Occipital lobe (tissue), 3 donors: ENCODE measurements at places on chromosomes 4 and X. TPM values are rescaled to one million over a fixed set of nuclear protein-coding genes. Genes with fewer than 3 reads are reported as not detected.
A peak's percentile ranks its signal among the peaks of the same experiment; 100 is the strongest.

The C1QTNF7 gene
- 2.8 TPM for total RNA-seq

DNA sequence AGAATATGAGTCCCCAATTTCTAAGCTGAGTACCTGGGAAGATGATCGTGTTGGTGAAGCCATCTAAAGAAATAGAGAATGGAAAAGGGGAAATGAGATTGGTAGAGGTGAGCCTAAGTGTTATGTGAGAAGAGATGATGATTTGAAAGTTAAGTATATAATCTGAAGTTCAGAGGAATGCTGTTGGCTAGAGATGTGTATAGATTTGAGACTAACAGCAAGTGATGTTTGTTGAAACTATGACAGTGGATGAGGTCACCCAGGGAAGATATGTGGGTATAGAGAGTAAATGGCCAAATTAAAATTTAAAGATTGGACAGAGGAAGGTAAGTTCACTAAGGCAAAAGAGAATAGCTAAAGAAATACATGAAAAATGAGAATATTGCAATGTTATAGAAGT is 324.2 kb downstream of the MAPK10 start:
- no peak for DNase-seq

The FAM241A gene
- total RNA-seq = 10.6 TPM

- no peak for DNase-seq
Measured at GRCh38 chr4:38170338-38171169, 210.4 kb downstream of the PTTG2 start.

- DNase-seq = no peak
Measured at GRCh38 chr4:15186149-15186548, 183.9 kb downstream of the CPEB2 start.

DNA sequence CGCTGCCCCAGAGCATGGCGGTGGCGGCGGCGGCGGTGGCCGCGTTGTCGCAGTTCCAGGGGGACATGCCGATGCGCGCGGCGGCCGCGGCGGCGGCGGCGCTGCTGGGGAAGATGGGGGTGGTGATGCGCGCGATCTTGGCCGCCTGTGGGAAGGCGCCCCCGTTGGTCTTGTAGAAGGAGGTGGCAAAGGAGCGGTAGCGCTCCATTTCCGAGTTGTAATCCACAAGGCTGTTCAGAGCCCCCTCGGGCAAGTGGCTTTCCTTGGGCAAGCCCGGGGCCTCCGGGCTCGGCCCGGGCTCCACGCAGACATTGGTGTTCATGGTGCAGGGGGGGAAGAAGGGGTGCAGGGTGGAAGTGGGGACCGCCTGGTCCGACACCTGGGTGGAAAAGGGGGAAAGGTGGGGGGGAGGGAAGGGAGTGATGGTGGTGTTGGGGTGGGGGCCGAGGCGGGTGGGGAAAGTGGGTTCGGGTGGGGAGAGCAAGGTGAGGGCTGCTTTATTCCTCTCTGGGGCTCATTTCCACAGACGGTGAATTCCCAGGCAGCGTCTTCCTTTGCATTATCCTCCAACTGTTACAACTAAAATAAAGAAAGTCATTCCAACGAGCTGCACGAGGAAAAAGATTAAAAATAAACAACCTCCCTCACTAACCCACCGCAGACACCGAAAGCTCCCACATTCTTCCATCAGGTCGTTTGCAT is 3.1 kb downstream of the CXXC4 start:
- DNase-seq = peak; percentile 37

DNA sequence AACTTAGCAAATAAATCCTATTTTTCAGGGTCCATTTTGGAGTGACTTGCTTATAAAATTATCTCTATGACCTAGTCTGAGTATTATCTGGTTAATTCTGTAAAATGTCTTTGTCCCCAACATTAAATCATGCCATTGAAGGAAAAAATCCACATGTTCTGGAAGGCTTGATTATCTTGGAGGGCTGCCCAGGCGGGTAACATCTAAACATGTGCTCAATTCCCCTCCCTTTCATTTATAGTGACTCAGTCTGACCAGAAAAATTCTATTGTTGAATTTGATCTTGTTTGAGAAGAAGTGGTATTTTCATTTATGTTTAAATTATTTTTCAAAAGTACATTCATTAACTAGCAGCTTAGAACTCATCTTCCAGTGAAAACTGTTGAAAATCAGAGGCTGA is 55.4 kb upstream of the SLC10A7 start:
- DNase-seq = no peak

DNA sequence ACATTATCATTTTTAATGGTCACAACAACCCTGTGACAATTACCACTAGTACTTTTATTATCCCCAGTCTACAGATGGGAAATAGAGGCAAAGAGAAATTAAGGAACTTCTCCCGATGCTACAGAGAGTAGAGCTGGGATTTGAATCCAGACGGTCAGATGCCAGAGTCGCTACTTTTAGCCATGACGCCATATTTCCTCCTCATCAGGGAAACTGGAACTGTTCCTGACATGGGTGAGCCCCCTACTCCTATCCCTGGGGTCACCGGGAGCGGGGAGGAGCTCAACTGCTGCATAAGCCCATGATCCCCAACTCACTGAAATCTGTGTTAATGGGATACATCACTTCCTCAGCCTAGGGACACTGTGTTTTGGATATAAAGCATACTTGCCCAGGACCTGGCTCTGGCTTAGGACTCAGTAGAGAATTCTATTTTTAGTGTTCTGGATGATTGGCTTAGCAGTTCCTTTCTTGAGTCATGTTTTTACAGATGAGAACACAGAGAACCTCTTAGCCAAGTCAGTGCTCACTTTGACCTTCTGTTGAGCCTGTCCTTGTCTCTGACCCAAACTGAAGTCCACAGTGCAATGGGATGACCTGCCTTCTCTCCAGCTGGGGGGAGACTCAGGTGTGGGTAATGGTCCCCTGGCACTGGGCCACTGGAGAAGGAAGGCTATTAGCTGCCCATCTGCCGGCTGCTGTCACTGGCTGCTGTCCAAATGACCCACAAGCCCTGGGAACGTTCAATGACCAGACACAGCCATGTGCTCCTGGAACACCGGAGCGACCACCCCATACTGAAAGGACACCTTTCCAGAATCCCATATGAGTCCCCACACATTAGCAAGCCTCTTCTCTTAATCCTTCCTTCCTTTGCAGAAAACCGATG is 90.8 kb upstream of the SHISA3 start:
- no peak for DNase-seq

DNA sequence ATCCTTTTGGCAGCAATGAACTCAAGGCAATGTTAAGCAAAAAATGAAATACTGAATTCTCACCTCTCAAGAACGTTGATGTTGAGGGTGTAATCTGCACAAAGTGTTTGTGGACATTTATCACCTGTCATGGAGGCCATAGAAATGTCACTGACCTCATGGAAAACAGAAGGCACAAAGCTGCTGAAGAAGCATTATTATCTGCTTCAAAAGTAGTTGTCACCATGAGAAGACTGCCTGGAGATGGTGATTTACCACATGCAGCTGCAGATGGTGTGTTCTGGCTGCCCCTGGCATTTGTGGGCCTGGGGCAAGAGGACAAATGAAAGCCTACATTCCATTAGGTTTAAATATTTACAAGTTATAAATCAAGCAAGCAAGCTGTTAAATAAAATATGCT is 116.8 kb upstream of the RPS6KA3 start:
- no peak for DNase-seq

- DNase-seq = no peak
Measured at GRCh38 chrX:123983240-123983639, 21.7 kb downstream of the STAG2 start.

GRCh38 chr4:173243321-173243720 is 74.7 kb downstream of the GALNT7 start:
- DNase-seq = no peak
